ENCODE measurements at places on chromosomes 1 and 21.

- DNase-seq: peak; percentile 7
Observed at GRCh38 chr1:224430511-224431113, 4.0 kb downstream of the WDR26 start.

DNA sequence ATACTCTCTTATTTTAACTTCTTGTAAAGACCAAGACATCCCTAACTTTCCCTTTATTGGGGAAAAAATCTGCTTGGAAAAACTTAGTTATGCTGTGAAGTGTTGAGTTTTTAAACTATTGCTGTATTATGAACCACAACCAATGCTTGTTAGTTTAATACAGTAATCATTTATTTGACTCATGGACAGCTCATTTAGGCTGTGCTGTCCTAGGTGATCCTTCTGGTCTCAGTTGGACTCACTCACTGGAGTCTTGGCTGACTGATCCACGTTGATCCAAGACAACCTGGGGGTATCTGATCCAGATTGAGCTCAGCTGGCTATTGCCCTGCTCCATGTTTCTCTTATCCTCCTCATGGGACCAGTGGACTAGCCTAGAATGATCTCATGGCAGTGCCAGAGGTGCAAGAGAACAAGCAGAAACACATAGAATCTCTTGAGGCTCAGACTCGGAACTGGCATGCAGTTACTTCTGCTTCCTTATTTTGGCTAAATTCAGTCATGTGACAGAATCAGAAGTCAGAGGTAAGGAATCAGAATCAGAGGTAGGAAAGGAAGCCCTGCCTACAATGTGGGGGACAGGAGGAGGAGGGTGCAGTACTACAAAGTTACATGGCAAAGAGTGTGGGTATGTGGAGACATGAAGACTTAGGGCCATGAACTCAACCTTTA lies 156.5 kb downstream of the FGGY start:
- no peak for DNase-seq

DNA sequence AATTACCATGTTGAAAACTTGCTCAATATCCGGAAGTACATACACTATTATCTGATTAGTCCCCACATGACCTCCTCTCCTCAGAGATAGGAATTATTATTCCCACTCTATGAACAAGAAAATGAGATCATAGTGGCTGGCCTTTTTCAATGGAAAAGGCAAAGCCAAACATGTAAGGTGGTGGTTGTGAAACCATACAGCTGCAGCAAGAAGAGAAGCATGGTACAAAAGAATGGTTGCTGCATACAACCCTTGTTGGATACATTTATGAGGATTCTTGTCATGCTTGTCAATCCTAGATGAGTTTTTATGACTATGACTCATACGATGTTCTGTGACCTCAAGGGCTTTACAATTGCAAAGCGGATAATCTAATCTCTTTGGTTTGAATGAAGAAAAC lies 514.7 kb downstream of the PLPP3 start:
- DNase-seq: no peak

GRCh38 chr1:154324669-154325582 lies at the start of gene ATP8B2:
Gene ATP8B2, plus strand, starts transcription at chr1:154325525. Its CDS starts 2,617 bp downstream, at chr1:154328142.
- DNase-seq: peak; percentile 71

DNA sequence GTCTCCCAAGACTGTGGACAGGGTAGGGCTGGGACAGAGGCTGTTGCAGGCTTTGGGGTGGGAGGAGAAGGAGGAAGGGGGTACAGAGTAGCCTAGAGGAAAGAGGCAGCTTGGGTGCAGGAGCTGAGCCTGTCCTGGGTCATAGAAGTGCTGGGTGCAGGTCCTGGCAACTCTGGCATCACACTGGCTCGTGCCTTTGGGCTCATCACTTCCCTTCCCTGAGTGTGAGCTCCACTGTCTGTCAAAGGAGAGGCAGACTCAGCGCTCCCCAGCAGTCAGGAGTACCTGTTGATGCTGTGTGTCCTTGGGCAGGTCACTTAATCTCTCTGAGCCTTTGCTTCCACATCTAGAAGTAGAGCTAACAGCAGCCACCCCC lies 157.1 kb downstream of the PTPRU start:
- no peak for DNase-seq

DNA sequence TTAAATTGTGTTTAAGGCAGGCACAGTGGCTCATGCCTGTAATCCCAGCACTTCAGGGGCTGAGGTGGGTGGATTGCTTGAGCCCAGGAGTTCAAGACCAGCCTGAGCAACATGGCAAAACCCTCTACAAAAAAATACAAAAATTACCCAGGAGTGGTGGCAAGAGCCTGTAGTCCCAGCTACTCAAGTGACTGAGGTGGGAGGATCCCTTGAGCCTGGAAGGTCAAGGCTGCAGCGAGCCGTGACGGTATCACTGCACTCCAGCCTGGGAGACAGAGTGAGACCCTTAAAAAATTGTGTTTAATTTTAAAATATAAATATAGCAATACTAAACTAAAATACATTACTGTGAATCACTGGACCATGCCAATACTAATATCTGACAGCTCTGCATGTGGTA lies 42.8 kb downstream of the SORT1 start:
- no peak for DNase-seq

Measured in activated T-cell treated with anti-CD3 and anti-CD28 coated beads for 1 hour (primary cell).